ENCODE measurements at places on chromosomes 1 and 21.

DNA sequence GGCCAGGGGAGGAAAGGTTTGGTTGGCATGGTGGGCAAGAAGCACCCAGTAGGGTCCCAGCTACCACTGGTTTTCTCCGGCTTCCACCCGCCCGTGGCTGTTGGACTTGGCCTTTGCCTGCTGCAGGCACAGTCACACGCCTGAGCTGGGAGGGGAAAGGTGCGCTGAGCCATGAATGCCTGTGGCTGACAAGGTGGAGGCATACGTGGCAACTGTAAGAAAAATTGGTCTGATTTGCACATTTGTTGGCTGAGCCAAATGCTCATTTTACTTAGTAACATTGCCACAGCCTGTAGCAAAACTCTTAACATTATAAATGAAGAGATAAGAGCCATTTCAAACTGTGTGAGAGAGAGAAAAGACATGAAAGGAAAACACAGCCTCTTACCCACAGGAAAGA, 191.6 kb downstream of the PTPRC start:
- no peak overlapping the region for H3K27ac ChIP-seq
- H3K4me3 ChIP-seq, result no peak overlapping the region
- H3K27me3 ChIP-seq, result no peaks in the 10 kb centered on the region
- H3K36me3 ChIP-seq, result peaks cover 15% of the 10 kb centered on the region
- H3K4me1 ChIP-seq, result peaks cover 4% of the 10 kb centered on the region

DNA sequence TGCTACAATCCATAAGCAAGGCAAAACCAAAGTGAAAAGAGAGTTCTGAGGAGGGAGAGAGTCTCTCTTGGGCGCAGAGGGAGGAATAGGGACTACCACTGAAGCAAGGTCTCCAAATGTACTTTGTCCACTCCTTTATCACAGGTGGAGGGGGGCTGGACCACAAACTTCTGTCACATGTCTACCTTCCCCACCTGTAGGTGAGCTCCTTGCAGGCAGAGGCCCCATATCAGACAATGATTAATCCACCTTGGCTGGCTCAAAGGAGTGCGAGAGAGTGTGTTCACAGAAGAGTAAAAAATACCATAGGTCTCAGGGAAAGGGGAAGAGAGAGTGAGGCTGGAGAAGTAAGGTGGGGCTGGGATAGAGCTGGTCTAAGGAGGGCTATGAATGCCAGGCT, 4.5 kb downstream of the BEND5 start:
- no peak for DNase-seq
- no peak overlapping the region for H3K4me3 ChIP-seq
- H3K27ac ChIP-seq, result no peak overlapping the region
- H3K27me3 ChIP-seq, result peaks cover 5% of the 10 kb centered on the region
- H3K36me3 ChIP-seq, result no peaks in the 10 kb centered on the region

DNA sequence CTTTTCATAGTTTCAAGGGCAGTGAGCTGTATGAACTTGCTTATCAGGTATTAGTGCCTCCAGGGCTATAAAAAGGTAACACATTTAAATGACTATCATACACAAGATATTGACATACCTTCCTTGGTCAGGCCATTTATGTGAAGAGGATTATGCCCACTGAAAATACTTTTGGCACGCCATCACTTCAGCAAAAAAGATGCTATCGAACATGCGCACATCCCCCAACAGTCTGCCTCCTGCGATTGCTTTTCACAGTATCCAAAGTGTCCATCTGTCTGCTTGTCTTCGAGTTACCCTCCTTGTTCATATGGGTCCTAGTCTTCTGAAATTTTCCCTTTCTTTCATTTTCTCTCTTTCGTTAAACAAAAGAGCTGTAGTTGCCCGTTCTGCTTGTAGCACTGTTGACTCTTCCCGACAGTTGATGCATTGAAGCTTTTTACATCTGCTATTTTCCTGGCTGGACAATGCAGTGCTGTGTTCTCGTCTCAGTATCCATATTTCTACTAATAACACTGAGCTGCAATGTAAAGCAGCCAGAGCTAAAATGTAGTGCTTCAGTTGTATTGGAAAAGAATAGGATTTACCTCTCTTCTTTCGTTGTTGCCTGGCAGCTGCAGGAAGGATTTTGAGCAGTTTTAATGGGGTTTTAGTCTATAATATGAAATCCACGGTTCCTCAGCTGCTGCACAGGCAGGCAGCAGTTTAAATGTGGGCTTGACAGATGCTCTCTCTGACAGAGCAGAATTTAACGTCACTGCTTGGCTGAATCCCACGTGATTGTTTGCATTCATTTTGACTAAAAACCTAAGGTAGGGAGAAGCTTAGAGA, at the start of gene B3GALT2:
Gene B3GALT2 (minus strand): TSS at position 713 of the 831 bp plus-strand sequence. CDS start 5,051 bp downstream, outside the sequence.
- no peaks in the 10 kb centered on the region for H3K36me3 ChIP-seq
- H3K4me3 ChIP-seq, result peak within 1 kb of the TSS; percentile 73
- H3K4me1 ChIP-seq, result no peaks in the 10 kb centered on the region

DNA sequence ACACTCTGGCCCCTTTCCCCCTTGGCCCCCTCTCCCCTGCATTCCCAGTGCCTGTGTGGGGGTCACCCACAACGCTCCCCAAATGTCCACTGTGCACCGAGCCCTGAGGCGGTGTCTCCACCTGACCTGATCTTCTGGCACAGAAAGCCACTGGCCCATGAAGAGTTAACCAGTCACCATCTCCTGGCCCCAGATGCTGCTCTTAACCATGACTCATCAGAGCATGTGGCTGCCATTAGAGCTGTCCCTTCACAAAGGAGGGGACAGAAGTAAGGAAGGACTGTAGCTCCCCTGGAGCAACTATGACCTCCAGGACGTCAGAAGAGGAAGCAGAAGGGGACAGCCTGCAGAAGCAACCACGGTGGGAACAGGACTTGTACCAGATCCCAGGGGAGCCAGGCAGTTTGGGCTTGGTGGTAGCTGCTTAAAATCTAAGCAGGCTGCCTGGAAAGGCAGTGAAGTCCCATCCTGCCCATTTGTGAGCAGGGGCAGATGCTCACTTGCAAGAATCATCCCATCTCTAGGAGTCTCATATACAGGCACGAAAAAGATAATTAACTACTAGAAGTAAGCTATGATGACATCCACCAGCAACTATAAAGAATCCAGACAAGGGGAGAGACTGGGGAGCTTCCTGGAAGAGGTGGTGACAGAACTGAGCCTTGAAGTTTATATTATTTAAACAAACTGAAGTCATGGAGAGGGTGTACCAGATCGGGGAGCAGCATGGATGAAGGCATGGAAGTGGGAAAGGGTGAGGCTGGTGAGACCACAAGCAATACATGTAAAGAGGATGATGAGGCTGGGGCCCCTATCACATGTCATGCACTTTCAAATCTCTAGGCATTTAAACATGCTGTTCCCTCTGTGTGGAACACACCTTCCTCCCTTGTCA, 1.1 kb upstream of the TTC39A start:
- H3K4me1 ChIP-seq, result peaks cover 27% of the 10 kb centered on the region
- no peaks in the 10 kb centered on the region for H3K27me3 ChIP-seq
- H3K36me3 ChIP-seq, result no peaks in the 10 kb centered on the region
- H3K4me3 ChIP-seq, result no peak overlapping the region

- H3K36me3 ChIP-seq, result peaks cover under 1% of the 10 kb centered on the region
- H3K27me3 ChIP-seq, result no peaks in the 10 kb centered on the region
- H3K4me1 ChIP-seq, result peaks cover 4% of the 10 kb centered on the region
- H3K4me3 ChIP-seq, result no peak overlapping the region
Observed at GRCh38 chr1:53244141-53244540, 5.8 kb upstream of the MAGOH start.

DNA sequence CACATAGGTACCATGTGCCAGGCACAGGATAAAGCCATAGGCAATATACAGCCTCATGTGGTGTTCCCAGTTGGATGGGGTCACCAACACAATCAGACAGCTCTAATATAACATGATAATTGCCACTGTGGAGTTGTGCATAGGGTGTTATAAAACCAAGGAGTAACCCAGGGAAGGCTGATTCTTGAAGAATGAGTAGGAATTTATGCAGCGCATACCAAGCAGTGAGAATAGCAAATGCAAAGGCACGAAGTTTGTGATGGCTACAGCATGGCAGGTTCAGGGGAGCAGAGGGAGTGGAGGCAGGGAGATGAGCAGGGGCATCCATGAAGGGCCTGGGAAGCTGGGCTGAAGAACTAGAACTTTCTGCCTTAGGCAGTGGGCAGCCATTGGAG, 20.4 kb upstream of the SLC2A1 start:
- H3K36me3 ChIP-seq, result no peaks in the 10 kb centered on the region
- no peaks in the 10 kb centered on the region for H3K27me3 ChIP-seq
- peak overlapping the region; percentile 83 for H3K27ac ChIP-seq
- DNase-seq, result no peak

- H3K4me1 ChIP-seq, result no peaks in the 10 kb centered on the region
- no peak for DNase-seq
- no peak overlapping the region for H3K4me3 ChIP-seq
- H3K27me3 ChIP-seq, result no peaks in the 10 kb centered on the region
- H3K27ac ChIP-seq, result no peak overlapping the region
- H3K36me3 ChIP-seq, result no peaks in the 10 kb centered on the region
Observed at GRCh38 chr1:78088486-78088885, 42.7 kb downstream of the GIPC2 start.

- peaks cover 46% of the 10 kb centered on the region for H3K27me3 ChIP-seq
- H3K4me3 ChIP-seq, result peak overlapping the region; percentile 66
- DNase-seq, result no peak
- no peak overlapping the region for H3K27ac ChIP-seq
Observed at GRCh38 chr1:32893198-32894018, 7.1 kb downstream of the HPCA start.

GRCh38 chr21:27820342-27820741, 853.5 kb upstream of the ADAMTS5 start:
- H3K4me3 ChIP-seq, result no peak overlapping the region
- DNase-seq, result no peak
- no peaks in the 10 kb centered on the region for H3K27me3 ChIP-seq
- H3K4me1 ChIP-seq, result no peaks in the 10 kb centered on the region

DNA sequence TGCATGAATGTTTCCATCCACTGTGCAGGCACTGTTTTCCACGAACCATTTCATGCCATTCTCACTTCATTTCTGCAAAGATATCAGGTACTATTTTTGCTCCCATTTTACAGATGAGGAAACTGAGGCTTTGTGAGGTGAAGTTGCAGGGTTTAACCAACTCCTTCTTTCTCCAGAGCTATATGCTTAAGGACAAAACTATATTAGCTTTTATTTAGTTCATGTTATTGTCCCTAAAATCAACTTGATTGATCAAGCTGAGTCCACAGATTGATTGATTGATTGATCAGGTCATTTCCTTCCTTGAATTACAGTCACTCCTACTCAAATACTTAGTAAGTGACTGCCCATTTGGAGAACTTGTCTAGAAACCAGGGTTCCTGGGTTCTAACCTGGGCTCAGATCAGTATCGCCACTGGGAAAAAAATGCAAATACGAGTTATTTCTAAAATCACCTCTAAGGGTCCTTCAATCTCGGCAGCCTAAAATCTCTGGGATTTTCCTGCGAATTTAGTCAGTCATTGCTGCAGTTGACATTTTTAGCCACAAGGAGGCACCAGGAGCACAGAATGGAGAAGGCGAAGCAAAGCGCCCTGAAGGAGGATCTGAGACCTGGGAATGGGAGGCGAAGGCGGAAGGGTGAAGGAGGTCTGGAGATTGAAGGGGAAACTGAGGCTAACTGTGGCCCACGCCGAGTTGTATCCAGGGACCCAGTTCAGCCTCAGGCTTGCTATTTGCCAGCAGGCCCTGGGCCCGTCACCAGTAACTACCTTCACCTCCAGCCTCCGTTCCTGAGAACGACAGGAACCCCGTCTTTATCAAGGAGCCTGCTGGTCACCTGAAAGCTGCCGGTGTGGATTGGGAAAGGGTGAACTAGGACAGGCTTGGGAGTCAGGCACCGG, 14.3 kb upstream of the MUL1 start:
- peak; percentile 78 for DNase-seq
- H3K27me3 ChIP-seq, result peaks cover 11% of the 10 kb centered on the region
- H3K4me3 ChIP-seq, result peak overlapping the region; percentile 62
- H3K36me3 ChIP-seq, result no peaks in the 10 kb centered on the region
- no peak overlapping the region for H3K27ac ChIP-seq
- H3K4me1 ChIP-seq, result no peaks in the 10 kb centered on the region

DNA sequence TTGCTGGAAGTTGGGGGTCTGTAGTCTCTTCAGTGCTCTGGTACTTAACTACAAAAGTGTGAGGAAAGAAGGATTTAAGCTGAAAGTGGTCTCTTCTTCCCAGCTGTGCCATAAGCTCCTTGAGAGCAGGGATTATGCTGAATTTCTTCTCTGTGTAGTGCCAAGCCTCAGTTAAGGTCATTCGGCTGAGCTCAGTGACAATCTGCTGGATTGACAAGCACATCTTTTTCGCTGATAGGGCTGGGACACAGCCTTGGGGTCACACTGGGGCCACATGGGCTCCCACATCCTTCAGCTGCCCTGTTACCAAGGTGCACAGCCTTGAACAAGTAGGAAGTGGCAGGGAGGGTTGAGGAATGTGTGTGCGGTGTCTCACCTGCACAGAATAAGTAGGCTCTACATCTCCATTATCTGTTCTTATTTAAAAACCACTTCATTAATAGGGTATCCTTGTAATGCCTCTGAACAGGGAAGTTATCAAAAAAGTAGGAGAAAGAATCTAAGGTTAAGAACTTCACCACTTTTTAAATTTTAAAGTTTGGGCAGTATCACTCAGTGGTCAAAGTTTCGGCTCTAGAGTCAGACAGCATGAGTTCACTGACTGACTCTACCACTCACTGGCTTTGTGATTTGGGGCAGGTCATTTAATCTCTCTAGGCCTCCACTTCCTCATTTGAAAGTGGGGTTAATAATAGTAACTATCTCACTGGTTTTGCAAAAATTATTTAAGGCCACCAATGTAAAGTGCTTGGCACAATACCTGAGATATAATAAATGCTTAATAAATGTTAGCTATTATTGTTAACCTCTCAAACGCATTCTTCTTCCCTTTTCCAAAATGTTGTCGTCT, 10.3 kb downstream of the ZBTB40 start:
- H3K4me3 ChIP-seq, result no peak overlapping the region
- no peak overlapping the region for H3K27ac ChIP-seq
- H3K4me1 ChIP-seq, result peaks cover 2% of the 10 kb centered on the region

- no peaks in the 10 kb centered on the region for H3K27me3 ChIP-seq
- H3K4me1 ChIP-seq, result peaks cover 55% of the 10 kb centered on the region
- peak overlapping the region; percentile 55 for H3K4me3 ChIP-seq
- DNase-seq, result no peak
- no peaks in the 10 kb centered on the region for H3K36me3 ChIP-seq
Observed at GRCh38 chr1:2547210-2548067, 8.7 kb upstream of the TNFRSF14 start.

GRCh38 chr21:32315511-32316281, 17.0 kb downstream of the MRAP start:
- peaks cover 89% of the 10 kb centered on the region for H3K36me3 ChIP-seq
- no peak for DNase-seq
- H3K4me3 ChIP-seq, result no peak overlapping the region
- H3K27me3 ChIP-seq, result no peaks in the 10 kb centered on the region
- no peak overlapping the region for H3K27ac ChIP-seq
- peaks cover 14% of the 10 kb centered on the region for H3K4me1 ChIP-seq

DNA sequence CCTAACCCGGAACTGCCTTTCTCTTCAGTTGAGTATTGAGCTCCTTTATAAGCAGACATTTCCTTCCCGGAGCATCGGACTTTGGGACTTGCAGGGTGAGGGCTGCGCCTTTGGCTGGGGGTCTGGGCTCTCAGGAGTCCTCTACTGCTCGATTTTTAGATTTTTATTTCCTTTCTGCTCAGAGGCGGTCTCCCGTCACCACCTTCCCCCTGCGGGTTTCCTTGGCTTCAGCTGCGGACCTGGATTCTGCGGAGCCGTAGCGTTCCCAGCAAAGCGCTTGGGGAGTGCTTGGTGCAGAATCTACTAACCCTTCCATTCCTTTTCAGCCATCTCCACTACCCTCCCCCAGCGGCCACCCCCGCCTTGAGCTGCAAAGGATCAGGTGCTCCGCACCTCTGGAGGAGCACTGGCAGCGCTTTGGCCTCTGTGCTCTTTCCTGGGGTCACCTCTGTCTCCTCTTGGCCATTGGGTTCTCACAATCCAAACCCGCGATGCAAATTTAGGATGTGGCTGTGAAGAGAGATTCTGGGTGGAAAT, 3.7 kb downstream of the OLIG2 start:
- H3K27me3 ChIP-seq, result peaks cover 90% of the 10 kb centered on the region
- peak overlapping the region; percentile 48 for H3K4me3 ChIP-seq
- H3K4me1 ChIP-seq, result peaks cover 12% of the 10 kb centered on the region
- DNase-seq, result no peak
